ENCODE measurements at places on chromosomes 2 and 18. TPM values are rescaled to one million over a fixed set of nuclear protein-coding genes. Genes with fewer than 3 reads are reported as not detected.

GRCh38 chr2:13021470-13021957 is 304.8 kb downstream of the TRIB2 start:
- no peak for DNase-seq

MYO1B gene
- total RNA-seq: 88.0 TPM

DNA sequence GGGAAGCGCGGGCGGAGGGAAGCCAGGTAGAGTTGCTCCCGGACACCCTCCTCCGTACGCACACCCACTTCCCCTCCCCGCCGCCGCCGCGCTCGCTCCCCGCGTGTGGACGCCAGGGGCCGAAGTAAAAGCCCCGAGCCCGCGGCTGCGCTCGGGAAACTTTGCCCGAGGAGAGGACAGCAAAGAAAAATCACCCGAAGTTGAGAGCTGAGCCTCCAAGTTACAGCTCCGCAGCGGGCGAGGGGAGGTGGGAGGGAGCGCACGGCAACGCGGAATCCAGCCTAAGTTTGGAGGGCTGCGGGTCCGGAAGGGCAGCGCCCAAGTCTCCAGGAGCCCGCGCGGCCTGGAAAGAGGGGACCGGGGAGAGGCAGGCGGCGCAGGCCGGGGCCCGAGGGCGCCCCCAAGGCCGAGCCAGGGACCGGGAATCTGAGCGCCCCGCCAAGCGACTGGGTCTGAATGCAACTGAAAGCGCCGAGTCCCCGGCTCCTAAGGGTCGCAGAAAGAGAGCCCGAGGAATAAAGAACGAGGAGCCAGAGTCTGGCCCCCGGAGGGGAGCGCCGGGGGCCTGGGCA is 706 bp upstream of the BCL11A start:
- DNase-seq: peak; percentile 45

- DNase-seq: peak; percentile 13
Measured at GRCh38 chr2:73232403-73233153, 461 bp downstream of the PRADC1 start.

- DNase-seq: no peak
Measured at GRCh38 chr2:239400596-239401066, at the start of gene HDAC4. TSS of gene HDAC4 (minus strand) at chr2:239401020. CDS start at chr2:239352699, 48,321 bp downstream.

GRCh38 chr2:145752091-145752806 is 1232.3 kb upstream of the ZEB2 start:
- DNase-seq: peak; percentile 78

Data from PC-3 (cell line).